ENCODE measurements at places on chromosomes 1 and 21.

DNA sequence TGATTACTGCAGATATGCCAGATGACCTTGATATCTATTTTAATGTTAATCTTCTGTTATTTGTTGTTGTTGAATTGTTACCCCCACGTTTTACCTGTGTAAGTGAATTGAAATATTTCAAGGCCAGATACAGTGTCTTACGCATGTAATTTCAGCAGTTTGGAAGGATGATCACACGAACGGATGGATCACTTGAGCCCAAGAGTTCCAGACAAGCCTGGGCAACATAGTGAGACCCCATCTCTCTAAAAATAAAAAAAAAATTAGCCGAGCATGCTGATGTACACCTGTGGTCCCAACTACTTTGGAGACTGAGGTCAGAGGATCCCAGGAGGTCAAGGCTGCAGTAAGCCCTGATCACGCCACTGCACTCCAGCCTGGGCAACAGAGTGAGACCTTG, 32.2 kb downstream of the SDCCAG8 start:
- no peak for DNase-seq

- peak; percentile 24 for DNase-seq
Measured at GRCh38 chr1:154714638-154715037, 106.7 kb upstream of the ADAR start.

GRCh38 chr1:44431861-44432260, 26.8 kb downstream of the RNF220 start:
- no peak for DNase-seq

GRCh38 chr1:24641646-24642151, 1.4 kb upstream of the SRRM1 start:
- DNase-seq: peak; percentile 47

DNA sequence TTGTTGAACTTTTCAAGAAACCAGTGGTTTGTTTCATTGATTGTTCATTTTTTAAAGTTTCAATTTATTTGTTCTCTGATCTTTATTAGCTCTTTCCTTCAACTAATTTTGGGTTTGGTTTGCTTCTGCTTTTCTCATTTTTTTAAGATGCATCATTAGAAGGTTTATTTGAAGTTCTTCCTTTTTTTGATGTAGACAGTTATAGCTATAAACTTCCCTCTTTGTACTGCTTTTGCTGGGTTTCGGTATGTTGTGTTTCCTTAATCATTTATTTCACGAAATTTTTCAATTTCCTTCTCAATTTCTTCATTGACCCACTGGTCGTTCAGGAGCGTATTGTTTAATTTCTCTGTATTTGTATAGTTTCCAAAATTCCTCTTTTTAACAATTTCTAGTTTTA, 133.3 kb upstream of the GPR52 start:
- no peak for DNase-seq

DNA sequence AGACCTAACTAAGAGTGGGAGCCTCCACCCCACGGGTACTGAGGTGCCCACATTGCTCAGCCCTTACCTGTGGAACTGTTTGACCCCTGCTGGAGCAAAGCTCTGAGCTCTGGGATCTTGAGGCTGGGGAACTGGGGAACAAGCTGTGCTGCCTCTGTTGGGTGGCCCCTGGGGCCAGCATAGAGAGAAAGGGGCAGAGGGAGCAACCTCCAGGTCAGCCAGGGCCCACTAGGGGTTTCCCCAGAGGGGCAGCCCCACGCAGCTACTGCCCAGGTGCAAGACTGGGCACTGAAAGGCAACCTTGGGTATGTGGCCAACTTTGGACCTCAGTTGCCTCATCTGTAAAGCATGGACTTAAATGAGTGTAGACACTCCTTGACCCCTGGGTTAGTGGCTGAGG, 23.5 kb upstream of the EPB41 start:
- no peak for DNase-seq

DNA sequence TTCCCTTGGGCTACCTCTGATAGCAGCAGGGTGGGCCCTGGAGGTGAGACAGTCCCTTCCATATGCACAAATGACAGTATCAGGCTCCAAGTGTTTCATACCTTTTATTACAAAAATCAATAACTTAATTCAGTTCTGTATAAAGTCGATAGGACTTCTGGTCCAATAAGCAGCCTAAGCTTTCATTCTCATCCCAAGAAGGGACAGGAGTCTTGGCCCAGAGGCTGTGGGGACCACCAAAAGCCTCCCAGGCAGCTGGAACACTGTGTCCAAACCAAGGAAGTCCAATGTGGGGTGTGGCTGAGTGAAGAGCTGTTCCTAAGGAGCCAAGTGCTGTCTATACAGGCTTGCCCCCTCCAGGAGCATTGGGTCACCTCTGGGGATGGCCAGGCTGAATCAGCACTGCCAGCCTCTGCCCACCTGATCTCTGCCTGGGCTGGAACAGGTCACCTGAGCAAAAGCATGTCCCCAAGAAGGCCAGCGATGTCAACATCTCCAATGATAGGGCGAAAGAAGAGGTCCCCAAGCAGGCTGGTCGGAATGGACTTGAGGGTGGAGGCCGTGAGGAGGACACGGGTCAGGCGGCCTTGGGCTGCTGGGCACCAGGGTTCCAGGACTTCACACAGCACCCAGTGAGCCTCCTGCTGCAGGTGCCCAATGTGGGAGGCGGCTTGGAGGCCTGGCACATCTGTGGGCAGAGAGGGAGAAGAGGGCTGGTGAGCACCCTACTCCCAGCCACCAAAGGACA, 2.2 kb downstream of the NR0B2 start:
- DNase-seq: no peak

GRCh38 chr1:225763716-225764548, 13.7 kb upstream of the SRP9 start:
- DNase-seq: no peak

DNA sequence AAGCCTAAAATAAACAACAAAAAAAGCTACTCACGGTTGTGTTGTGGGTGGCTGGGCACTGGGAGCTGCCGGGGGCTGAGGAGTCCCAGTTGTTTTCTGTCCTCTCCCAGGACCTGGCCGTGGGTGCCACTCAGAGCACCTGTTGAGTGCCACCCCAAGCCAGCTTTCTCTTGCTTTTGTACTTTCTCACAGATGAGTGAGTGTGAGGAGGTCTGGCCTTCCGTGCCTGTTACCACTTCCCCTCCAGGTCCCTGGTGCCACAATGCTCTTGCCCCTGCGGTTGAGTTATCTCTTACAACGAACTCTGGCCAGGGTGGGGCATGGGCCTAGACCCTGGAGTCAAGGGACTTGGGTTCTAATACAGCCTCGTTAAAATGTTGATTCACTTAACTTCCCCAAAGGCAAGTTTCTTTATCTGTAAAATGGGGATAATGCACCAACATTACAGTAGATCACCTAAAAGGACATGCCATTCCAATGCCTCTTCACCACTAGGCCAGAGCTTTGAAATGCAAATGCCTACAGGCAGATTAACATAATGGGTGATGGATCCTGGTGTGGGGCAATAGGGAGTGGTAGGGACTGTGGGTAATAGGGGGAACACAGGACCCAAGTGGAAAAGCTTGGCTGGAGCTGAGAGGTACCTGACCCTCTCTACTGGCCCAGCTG, at the start of gene CNR2:
CNR2 (minus strand) TSS at position 151 of the 669 bp plus-strand sequence. CDS start 37,745 bp downstream, outside the sequence.
- no peak for DNase-seq

- DNase-seq: no peak
Measured at GRCh38 chr1:43007377-43008114, 48.9 kb upstream of the SLC2A1 start.

DNA sequence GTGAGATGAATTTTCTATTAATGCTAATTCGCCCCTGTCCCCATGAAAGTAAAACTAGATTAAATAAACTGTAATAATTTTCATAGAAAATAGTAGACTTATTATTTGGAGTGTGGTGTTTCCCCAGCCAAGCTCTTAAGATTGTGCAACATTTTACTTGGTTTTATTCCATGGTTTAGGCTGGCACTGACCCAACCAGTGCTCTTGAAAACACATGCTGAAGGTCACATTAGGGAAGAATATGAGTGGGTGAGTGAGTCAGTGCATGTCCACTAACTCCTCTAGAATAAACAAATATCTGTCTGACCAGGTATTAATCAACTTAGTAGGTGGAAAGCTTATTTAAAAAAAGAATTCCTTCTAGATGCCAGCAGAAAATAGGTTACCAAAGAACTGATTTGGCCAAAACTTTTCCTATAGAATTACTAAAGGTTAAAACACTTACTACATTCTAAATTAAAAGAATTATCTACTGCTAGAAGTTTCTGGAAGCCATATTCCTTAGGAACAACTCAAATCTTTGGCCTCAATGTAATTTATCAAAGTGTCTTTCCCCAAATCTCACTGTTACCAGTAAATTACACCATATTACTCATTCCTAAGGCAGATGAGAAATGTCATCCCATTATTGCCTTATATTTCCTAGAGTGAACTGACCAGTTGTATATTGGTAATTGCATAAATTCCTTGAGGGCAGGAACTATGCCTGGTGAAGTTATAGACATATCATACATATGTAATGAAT, 89.7 kb upstream of the RGS1 start:
- no peak for DNase-seq

- DNase-seq: no peak
Measured at GRCh38 chr1:162117039-162117774, 47.7 kb downstream of the NOS1AP start.

DNA sequence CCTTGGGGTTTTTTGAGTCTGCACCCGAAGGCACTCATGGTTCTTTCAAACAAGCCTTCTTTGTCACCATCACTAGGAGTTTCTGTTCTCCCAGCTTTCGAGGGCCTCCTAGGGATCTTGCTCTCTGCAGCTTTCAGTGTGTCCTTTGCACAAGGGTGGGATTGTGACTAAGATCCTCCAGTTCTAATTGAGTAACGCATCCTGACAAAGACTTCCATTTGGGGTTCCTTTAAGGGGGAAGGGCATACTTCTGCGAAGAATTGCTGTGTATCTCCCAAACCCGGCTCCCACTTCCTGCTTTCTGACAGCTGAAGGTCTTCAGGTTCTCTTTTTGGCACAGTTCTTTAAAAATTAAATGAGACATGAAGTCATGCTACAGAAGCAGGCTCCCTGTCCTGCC, 139.4 kb downstream of the EDEM3 start:
- DNase-seq: no peak

DNA sequence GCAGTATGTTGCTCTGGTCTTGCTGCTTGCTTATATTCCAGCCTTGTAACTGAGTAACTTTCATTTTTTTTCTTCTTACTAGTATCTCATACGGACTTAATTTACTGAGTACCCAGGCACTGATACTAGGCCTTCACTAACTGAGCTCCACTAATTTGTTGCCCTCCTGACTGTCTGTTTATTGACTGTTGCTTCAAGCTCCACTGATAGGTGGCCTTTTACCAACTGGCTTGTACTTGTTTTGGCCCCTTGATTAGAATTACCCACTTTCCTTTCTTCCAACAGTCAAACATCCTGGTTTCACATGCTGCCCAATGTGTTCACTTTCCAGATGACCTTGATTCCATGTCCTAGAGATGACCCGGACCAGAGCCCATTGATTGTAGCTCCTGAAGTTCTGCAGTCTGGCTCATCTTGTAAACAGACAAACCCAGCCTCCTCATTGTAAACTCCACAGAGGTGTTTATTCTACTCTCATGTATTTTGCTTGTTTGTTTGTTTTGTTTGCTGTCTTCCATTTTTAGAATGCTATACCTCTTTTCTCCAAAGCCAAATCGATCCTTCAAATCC, 27.7 kb downstream of the RGS1 start:
- no peak for DNase-seq

- DNase-seq: no peak
Measured at GRCh38 chr1:56908619-56909221, 54.1 kb downstream of the C8A start.

DNA sequence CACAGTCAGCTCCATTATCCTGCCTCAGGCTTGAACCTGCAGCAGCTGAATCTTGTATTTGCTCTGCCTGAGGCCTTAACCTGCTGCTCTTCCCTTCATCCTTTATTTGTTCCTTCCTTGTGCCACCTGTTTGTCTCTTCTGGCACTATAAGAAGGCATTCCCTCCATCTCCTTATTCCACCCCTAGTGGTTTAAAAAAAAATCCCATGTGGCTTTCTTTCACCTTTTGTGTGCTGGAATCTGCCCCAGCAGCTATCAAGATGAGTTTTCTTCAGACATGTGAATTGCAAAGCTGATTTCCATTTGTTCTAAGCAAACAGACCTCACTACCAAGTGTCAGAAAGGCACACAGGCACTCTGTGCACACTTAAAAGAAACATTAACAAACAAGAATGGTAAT, 294.6 kb downstream of the TTLL7 start:
- no peak for DNase-seq

DNA sequence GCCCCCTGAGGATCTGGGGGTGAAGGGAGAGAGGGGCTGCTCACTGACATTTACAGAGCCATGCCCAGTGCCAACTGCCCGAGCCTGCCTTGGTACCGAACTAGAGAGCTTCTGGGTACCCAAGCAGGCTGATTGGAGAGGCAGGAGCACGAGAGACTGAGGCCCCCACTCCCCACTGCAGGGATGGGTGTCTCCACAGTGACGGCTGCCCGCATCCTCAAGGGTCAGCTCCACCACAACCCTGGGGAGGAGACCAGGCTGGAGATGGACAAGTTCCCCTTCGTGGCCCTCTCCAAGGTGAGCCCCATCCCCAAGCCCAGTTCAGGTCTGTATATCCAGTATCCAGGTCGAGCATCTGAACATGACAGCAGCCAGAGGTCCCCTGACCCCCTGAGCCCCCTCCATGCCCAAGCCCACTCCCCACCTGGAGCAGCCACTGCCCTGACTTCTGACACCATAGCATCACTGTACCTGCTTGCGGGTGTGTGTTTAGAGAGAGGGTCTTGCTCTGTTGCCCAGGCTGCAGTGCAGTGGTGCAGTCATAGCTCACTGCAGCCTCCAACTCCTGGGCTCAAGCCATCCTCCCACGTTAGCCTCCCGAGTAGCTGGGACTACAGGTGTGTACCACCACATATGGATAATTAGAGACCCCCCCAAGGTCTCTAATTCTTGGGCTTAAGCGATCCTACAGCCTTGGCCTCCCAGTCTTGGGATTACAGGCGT, 51.9 kb downstream of the ALPL start:
- no peak for DNase-seq

DNA sequence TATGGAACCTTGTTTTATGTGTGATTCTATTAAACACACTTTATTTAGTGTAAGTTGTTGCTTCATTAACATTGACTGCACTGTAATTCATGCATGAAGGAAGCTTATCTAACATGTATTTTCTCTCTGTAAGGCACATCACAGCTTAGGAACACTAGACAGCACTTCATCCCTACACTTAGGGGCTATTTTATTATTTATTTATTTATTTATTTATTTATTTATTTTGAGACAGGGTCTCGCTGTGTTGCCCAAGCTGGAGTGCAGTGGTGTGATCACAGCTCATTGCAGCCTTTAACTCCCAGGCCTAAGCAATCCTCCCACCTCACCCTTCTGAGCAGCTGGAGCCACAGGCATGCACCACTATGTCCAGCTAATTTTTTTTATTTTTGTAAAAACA, 30.7 kb upstream of the GRHL3 start:
- no peak for DNase-seq

GRCh38 chr1:170166518-170167180, 20.9 kb downstream of the NTMT2 start:
- no peak for DNase-seq
